Stimulated activated CD4-positive, alpha-beta T cell treated with anti-CD3 and anti-CD28 coated beads, TNF-alpha, amount 100 ng/mL, for 1 hour (primary cell): ENCODE measurements at places on chromosomes 3 and 15.

- DNase-seq: no peak
Observed at GRCh38 chr3:26915208-26915607, 292.6 kb downstream of the LRRC3B start.

GRCh38 chr3:25349828-25350724, 78.0 kb upstream of the RARB start:
- DNase-seq: no peak

DNA sequence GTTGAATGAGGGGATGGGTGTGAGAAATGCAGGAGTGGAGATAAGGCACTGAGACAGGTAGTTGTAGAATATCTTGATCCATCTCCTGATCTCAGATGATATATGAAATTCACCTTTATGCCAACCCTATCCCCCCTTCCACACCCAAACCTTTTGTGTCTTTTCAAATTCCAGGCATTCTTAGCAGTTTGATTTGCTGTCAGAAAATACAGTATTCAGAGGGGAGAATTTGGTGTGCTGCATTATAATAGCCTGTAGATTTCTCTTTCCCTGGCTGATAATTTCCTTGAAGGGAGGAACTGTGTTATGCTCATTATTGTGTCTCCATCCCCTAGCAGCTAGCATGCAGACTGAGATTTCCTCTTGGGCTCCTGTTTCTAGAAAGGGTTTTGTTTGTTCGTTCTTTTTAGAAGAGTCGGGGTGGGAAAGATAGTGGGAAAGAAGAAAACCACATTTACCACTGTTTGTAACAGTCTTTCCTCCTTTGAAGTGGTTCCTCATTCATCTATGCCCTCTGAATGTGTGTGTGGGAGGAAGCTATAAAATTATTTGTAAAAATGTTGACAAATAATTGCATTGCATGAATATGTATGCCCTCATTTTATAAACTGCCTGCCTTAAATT, 373.4 kb downstream of the DIPK2A start:
- no peak for DNase-seq

DNA sequence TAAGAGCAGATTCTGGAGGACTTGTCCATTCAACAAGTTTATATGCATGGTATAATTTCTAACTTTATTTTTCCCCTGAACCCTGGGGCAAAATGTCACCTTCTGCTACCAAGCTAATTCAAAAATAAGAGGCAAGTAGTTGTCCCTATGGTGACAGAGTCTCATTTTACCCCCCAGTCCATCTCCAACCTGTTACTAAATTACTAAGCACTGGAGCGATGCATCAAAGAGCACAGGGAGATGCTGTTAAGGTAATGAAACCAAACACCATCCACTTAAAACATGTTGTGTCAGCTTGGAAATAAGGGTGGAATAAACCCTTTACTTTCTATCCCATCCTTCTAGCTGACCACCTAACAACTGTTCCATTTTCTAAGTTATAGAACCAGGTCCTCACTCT, 417.4 kb upstream of the ATP11B start:
- DNase-seq: no peak

GRCh38 chr3:177529716-177530335, 332.5 kb upstream of the TBL1XR1 start:
- DNase-seq: no peak

- DNase-seq: no peak
Observed at GRCh38 chr3:14687360-14687759, 12.4 kb downstream of the C3orf20 start.

DNA sequence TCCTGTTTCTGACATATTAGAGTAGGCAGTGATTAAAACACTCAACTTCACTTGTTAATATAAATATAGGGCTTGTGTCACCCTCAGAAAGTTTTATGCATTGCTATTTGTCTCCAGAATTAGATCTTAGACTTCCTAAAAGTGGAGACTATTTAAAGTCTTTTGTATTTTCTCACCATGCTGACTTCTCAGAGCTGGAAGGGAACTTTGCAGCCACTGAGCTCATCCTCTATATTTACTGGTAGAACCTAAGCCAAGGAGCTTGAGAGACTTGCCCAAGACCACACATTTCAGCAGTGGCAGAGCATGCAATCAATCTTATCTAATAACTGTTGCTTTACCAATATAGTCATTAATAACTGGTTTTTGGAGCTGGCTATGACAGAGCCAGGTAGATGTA, 53.2 kb downstream of the STAC start:
- no peak for DNase-seq

DNA sequence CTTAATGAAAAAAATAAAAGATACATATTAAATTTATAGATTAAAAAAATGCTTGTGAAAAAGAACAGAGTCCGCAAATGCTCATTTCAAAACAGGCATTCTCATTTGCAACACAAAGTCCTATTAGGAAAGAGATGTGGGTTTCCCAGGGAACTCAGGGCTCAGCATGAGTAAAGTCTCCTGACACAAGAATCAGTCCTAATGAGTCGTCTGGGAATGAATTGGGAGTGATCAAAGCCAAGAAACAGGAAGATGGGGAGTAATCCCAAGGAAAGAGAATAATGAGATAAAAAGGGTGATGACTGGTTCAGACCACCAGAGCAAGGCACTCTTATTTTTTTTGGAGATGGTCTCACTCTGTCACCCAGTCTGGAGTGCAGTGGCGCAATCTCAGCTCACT, 443.7 kb downstream of the NR2F2 start:
- DNase-seq: no peak

GRCh38 chr15:75695634-75696310, 16.9 kb downstream of the CSPG4 start:
- DNase-seq: no peak
